ENCODE measurements at places on chromosomes 12 and 14. TPM values are rescaled to one million over a fixed set of nuclear protein-coding genes. Genes with fewer than 3 reads are reported as not detected.

ACOT6 gene
- not detected for total RNA-seq

GARIN6 gene
- total RNA-seq, result not detected

KRT81 gene
- total RNA-seq, result 0.84 TPM

CCDC197 gene
- not detected for total RNA-seq

MYF5 gene
- total RNA-seq, result not detected

SMCO3 gene
- total RNA-seq, result not detected

HSPA2 gene
- 2.5 TPM for total RNA-seq

SLC8B1 gene
- total RNA-seq, result 30.9 TPM

P2RX2 gene
- total RNA-seq, result not detected

MAP3K12 gene
- 16.3 TPM for total RNA-seq

ATF7IP gene
- total RNA-seq, result 38.6 TPM

PTPN6 gene
- 47.7 TPM for total RNA-seq

VIPAS39 gene
- total RNA-seq, result 16.8 TPM

OTOGL gene
- not detected for total RNA-seq

GRCh38 chr12:125773033-125773640 is 707.9 kb downstream of the AACS start:
- DNase-seq, result peak; percentile 6

GRCh38 chr12:94962670-94963069 is 40.8 kb downstream of the NDUFA12 start:
- no peak for DNase-seq

DNA sequence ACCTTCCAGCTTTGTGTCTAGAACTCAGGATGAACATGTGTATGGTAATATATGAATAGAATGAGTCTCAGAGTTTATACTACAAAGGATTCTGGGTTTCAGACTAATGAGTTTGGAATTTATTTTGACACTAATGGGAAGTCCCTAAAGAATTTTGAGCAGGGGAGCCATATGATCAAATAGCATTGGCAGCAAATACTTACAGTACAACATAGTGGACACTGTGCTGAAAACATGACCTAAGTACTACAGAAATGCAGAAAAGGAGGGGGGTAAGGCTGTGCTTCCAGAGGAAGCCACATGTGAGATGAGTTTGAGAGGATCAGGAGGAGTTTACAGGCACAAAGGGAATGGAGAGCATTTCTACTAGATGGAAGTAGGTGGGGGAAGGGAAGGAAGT is 225.8 kb downstream of the C12orf42 start:
- no peak for DNase-seq

GRCh38 chr12:86719381-86719780 is 463.2 kb upstream of the MGAT4C start:
- DNase-seq, result no peak

GRCh38 chr12:50362671-50363070 is 33.7 kb downstream of the FAM186A start:
- DNase-seq, result no peak

DNA sequence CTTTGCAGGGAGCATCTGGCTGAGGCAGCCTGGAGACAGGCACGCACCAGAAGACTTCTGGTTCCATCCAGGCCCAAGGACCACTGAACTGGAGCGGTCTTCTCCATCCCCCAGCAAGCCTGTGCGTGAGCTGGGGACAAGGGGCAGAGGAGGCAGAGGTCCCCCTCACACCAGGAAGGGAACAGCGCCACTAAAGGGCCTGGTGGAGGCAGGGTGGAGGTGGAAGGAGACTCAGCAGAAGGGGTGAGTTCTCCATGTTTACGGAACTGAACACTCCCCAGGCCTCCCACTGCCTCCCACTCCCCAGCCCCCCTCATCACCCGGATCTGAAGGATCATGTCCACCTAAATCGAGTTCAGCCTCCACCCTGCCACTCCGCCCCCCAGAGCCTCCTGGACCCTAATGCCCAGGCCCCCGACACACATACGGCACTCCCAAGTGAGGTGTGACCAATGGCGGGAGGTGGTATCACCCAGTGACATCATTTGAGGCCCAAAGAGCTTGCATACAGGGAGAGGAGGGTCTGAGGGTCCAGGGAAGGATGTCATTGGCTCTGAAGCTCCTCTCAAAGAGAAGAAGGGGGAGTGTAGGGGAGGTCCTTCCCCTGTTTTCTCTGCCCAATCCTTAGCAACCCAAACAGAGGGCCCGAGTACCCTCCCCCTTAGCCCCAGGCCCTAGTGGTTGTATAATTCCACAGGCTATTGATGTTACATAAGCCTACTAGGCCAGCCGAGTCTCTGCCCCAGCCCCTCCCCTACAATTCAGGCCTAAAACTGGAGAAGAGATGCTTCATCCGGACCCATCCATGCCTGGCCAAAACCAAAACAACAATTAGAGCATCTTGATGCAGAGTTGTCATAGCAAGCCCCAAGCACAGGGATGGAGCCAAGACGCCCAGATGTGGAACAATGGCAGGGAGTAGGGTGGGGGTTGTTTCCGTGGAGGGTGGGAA is 1.0 kb downstream of the FAIM2 start:
- no peak for DNase-seq

- DNase-seq, result peak; percentile 77
Measured at GRCh38 chr14:105091517-105092170, 26.4 kb upstream of the GPR132 start.

DNA sequence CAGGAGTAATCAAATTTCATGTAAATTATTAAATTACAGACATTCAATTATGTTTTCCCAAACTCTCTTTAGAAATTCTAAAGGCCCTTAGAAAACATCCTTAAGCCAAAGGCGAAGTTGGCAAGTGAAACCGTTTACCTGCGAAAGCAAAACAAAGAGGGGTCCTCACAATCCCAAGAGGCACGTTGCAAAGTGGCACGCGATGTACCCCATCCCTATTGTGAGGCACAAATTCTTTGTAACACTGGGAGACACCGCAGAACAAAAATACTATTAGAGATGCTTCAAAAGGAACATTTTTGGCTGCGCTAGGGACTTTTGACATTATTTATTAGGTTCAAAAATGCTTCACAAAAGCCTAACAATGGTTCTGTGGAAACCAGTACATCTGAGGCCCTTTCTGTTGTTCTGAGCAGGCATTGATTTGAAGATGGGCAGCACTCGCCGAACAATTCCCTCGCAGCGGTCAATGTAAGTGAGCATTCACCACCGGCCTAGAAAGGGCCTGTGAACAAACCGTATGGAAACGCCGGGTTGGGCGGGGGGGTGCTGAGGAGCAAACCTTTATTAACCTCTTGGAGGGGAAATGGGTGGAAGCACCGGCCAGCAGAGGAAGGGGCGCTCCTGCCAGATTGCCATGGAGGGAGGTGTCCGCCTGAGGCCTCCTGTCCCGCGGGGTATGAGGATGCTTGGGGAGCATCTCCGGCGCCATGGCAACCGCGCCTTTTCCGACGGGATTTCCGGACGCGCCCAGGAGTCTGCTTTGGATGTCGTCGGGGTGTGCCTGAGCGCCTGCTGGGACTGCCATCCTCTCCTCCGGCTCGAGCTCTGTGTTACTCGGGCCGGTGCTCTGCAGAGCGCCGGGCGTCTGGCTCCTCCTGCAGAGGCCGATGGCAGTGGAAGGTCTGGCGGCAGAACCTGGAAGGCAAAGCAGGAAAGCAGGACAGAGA is 193.9 kb downstream of the C12orf42 start:
- DNase-seq, result no peak

- DNase-seq, result no peak
Measured at GRCh38 chr14:85300107-85300506, 229.8 kb upstream of the FLRT2 start.

DNA sequence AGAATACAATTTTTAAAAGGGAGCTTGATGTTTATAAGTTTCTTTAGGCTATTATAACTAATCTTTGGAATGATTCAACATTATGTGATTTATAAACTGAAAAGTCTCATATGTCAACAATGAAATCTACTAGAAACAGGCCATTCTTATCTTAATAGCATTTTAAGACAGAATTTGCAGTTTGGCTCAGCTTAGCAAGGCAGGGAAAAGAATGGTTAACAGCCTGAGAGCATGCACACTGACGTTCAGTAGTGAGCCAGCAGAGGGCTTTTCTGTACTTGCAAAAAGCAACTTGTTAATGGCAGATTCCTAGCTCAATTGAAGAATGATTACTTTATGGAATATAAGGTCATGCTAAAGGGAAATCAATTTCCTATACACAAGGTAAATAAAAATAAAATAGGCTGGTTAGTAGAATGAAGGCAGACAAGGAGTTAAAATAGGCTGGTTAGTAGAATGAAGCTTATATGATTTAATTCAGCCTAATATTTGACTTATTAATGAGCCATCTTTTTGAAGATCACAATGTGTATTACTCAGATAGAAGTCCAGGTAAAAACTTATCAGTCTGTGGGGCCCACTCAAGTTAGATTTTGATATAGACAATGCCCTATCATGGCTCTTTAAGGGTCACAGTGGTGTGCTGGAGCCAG is 95.9 kb downstream of the OTOGL start:
- peak; percentile 36 for DNase-seq

GRCh38 chr12:32390572-32391219 is 8.7 kb upstream of the FGD4 start:
- DNase-seq, result no peak

DNA sequence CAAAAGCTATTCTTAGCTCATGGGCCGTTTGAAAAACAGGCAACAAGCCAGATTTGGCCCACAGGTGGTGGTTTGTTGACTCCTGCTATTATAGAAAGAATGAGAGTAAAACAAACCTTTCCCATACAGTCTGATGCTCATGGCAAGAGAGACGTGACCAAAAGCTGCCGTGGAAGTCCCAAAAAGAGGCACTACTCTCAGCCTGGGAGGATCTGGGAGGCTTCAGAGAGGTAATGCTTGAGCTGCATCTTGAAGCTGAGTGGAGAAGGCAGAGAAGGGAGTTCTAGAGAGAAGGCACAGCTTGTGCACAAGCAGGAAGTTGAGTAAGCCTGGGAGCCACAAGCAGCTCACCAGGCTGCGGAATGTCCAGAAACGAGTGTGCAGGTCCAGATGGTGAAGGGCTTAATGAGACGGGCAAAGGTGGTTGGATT is 9.6 kb downstream of the PLXNC1 start:
- DNase-seq, result no peak

DNA sequence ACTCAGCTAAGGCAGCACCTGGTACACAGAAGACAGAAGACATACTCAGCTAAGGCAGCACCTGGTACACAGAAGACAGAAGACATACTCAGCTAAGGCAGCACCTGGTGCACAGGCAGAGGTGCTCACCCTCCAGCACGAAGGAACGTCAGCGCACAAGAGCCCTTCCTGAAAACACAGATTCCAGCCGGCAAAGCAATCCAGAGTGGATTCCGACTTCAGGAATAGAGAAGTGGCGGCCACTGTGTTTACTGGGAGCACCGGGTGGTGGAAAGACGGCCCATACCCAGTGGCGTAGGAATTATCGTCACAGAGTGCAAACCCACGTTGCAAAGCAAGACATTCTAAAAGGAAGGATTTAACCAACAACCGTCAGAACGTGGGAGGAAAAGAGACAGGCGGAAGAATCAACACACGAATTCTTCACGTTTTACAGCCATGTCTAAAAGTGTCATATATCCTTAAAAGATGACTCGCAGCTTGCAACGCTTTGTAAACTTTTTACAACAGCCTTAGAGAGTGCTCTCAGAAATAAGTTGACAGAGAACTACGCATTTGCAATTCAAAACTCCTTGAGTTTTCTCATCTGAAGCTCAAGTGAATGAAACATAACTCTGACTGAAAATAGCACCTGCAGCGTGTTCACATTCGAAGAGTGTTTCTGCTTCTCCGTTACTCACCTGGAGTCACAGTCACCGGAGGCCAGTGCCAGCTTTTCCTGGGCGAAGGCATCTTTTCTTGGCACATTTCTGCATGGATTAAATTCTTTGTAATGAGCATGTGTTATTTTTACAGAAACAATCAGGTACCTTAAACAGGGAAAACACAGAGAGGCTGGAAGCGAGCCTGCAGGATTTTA is 55.8 kb upstream of the GALNT9 start:
- DNase-seq, result no peak

DNA sequence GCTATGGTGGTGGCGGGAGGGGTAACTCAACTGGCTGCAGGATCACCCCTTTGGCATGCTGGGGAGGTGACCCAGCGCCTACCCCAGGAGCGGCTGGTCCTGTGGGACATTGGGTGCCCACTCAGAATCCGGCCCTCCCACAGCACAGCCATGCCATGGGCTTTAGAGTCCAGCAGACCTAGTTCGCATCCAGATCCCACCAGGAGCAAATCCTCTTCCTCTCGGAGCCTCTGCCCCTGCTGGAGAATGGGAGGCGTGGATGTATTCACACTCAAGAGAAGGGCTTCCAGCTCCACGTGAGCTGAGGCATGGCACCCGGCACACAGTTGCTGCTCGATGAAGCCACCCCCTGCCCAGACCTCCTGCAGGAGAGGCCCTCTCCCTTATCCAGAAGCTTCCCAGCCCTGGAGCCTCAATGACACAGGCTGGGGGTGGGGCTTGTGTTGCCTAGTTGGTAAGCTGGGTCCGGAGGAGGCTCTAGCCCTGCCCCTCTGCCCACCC is 17.7 kb downstream of the FAM222A start:
- DNase-seq, result no peak

GRCh38 chr12:48901278-48901677 is 24.0 kb downstream of the FKBP11 start:
- no peak for DNase-seq

GRCh38 chr14:96895658-96896271 is 98.6 kb downstream of the VRK1 start:
- DNase-seq, result no peak

GRCh38 chr12:56683-57346 is 9.8 kb upstream of the IQSEC3 start:
- DNase-seq, result no peak
